ENCODE measurements at places on chromosomes 4 and X. TPM values are rescaled to one million over a fixed set of nuclear protein-coding genes. Genes with fewer than 3 reads are reported as not detected.
A peak's percentile ranks its signal among the peaks of the same experiment; 100 is the strongest.

DNA sequence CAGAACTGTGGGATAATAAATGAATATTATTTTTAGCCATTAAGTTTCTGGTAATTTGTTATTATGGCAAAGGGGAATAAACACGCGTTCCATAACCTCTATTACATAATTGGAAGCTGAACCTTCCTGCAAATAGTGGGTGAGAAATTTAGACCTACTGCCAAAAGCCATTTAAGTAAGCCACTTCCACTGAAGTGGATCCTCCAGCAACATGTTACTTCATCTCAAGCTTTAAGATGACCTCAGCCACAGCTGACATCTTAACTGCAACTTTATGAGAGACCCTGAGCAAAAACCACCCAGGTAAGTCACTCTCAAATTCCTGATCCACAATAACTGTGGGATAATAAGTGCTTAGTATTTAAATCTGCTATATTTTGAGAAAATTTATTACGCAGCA, 1048.6 kb downstream of the FAM133A start:
- DNase-seq, result no peak

DNA sequence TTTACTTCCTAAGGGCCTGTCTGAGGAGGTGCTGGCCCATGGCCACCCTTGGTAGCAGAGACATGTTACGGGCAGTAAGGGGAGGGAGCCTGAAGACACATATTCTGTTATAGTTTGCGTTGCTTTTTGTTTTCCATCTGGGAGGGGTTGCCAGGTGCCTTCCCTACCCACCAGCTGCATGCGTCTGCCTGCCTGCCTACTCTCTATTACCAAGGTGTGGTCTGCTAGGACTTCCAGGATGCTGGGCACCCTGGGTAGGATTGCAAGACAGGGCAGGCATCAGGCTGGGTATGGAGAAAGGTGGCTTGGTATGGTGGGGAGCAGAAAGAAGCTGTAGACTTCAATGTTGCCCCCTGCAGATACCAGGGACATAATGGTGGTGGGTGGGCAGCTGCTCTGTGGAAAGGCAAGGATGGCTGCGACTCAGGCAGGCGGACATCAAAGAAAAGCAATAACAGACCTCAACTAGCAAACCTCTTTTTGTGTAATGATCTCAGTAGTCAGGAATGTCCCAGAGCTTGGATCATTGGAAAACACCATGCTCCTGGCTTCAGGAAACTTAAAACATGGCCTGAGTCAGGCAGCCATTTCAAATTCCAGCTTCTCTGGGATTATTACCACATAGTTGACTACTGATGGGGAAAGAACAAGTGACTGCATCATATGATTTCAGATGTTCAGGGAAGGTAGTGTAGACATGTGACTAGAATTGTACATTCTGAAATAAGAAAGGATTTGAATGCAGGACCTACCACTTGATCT, 67.8 kb downstream of the HOPX start:
- DNase-seq, result no peak

DNA sequence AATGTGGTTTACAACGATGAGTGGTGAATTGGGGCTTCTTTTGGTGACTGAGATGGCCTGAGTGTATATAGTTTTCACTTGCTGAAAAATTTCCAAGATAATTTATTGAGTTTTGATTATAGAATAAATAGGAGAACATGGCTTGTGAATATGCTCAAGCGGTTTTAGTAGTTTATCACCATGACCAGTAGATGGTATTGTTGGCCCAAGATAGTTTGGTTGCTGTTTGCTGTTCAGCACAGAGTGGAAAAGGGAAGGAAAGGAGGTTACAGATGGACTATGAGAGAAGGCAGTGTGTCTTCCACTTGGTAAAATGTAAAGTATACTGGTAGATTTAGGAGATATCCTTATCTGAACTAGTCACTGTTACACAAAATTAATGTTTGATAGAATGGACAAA, 55.8 kb upstream of the POU4F2 start:
- no peak for DNase-seq

DNA sequence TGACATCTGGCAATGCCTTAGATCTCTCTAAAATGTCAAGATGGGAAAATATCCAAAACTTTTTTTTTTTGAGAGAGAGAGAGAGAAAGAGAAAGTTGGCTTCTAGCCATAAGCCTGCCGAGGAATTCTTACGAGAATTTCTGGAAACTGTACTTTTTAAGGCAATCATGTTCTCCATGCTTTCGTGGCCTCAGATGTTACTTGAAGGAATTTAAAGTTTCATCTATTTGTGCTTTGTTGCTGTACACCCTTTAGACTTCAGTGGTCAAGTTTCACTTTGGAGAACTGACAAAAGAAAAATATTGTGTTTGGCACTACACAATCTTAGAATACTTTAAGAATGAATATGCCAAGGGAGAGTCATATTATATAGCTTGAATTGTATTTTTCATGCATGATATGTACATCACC, 53.9 kb downstream of the FAT4 start:
- no peak for DNase-seq

IL3RA gene
- 0.37 TPM for total RNA-seq

GRCh38 chrX:123807835-123808416, 51.9 kb upstream of the XIAP start:
- no peak for DNase-seq

DNA sequence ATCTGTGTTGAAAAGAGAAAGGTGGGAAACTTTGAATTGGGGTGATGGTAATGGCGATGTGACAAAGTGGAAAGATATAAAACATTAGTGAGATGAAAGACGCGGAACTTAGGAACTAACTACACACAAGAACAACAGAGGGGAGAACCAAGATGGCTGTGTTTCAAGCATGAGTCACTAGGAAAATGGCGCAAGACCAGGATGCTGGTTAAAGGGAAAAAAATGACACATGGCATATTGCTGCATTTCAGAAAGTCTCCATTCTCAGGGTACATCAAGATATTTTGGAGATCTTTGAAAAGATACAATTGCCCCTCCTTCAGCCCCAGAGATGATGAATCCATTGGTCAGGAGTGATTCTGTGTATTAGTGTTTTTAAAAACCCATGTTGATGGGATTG, 164.4 kb downstream of the FBXO8 start:
- DNase-seq, result no peak

SLC10A6 gene
- not detected for total RNA-seq

DNA sequence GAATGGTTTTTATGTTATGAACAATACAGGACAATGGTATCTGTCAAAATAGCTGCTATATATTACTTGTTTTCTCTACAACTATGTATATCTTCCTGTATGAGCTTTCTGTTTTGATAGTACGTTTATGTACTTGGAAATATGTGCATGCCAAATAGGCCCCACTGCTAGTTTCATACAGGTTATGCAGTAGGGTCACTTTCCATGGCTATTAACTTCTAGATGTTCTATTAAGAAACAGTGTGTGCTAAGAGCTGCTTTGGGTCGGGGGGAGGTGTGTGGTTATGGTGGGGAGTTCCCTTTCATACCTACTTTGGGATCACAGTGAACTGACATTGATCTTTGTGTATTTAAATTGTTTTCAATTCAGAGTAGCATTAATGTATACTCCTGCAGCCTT, 30.9 kb downstream of the RBPJ start:
- DNase-seq, result no peak

DNA sequence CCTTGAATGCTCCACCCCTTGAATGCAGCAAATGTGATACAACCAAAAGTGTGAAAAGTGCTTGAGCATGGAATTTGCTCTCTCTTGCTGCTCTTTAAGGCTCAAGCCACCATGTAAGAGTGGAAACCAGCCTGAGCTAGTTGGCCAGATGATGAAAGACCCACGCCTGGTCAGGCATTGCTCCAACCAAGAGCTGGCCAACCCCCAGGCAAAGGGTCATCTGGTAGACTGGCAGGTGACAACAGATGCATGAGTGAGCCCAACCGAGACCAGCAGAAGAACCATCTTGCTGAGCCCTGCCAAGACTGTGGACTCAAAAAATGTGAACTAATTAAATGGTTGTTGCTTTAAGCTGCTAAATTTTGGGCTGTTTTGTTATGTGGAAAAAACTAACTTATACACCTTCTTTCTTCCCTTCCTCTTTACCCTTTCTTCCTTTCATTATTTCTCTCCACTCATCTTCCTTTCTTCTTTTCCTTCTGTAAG, 32.7 kb downstream of the ADGRG2 start:
- DNase-seq, result no peak

BRS3 gene
- not detected for total RNA-seq

DNA sequence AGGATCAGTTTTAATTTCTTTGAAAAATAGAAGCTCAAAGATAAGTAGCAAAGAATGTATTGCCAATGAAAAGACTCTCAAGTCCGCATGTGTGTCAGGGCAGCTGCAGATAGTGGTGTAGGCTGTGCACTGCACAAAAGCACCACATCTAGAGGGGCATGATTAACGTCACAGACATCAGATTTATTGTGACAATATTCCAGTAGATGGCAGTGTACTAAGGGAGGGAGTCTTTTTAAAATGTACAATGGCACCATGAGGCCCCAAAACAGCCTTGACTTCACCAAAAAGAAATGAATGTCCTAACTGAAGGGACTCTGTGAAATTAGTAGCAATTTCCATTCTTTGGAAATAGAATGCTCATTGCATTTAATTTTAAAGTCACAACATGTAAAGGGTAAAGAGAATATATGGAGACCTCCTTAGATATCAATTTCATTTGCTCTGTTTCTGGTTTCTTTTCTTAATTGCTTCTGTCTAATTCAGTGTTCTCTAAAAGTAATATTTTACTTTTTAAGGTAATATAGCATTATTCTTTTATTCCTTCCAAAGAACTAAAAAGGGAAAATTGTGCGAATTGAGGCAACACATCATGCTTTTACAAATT, 98.4 kb downstream of the ZNF827 start:
- DNase-seq, result peak; percentile 37

DNA sequence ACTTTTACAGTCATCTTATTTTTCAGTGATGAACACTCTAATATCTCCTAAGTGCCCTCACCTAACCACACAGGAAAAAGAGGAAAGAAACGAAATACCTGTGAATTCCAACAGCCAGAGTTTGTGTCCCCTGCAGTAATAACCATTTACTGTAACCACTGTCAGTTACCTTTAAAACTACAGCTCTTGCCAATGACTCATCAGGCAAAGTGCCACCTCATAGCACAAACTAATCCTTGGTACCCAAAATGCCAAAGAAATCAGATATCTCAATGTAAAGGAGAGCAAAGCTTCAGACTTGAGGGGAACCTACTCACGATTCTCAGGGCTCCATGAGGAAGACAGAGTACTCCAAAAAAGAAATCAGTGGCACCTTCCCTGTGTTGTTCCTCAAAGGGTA, 146.5 kb downstream of the NDST3 start:
- DNase-seq, result no peak

DNA sequence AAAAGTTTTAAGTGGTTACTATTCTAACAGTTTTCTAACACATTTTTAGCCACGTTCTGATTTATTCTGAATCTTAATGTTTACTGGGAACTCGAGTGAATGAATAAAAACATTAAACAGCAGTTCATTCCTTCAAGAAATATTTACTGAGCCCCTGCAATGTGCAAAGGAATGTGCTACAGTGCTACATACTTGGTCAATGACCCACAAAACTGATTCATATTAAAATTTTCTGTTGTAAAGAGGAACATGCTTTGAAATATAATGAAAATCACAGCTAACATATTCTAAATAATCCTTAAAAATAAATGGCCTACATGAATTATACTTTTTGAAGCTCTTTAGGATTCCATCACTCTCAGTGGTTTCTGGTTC, 78.7 kb downstream of the ARAP2 start:
- DNase-seq, result no peak

- DNase-seq, result no peak
These were observed 1467.2 kb downstream of the RPA4 start for GRCh38 chrX:98350940-98351339.

ASB12 gene
- total RNA-seq, result not detected

- DNase-seq, result peak; percentile 44
These were observed 9.2 kb downstream of the NDUFA1 start for GRCh38 chrX:119880552-119881437.

GRCh38 chr4:157514711-157515110, 294.2 kb downstream of the GRIA2 start:
- DNase-seq, result no peak

DNA sequence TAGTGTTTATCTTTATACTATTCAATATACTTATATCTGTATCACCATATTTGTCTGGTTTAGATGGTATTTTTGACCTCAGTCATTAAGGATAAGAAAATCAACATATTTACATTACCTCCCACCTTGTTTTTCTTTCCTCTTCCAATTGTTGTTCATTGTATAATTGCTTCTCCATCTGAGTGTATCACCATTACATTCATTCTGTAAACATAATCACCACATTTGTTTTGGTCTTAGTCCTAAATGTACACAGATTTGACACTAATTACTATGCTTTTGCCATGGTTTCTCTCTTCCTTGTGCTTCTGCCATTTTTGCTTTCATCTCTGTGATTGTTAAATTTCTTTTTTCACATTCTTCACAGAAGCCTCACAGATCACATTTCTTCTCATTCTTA, 12.7 kb downstream of the ARMCX6 start:
- DNase-seq, result no peak

PLS3 gene
- 3.2 TPM for total RNA-seq

SMR3B gene
- total RNA-seq, result not detected

- no peak for DNase-seq
These were observed 62.3 kb upstream of the TLL1 start for GRCh38 chr4:165810726-165811125.

GRCh38 chr4:108342325-108342970, 173.7 kb upstream of the LEF1 start:
- peak; percentile 19 for DNase-seq

GRCh38 chrX:118975831-118976598, 1.6 kb downstream of the LONRF3 start:
- peak; percentile 69 for DNase-seq

DNA sequence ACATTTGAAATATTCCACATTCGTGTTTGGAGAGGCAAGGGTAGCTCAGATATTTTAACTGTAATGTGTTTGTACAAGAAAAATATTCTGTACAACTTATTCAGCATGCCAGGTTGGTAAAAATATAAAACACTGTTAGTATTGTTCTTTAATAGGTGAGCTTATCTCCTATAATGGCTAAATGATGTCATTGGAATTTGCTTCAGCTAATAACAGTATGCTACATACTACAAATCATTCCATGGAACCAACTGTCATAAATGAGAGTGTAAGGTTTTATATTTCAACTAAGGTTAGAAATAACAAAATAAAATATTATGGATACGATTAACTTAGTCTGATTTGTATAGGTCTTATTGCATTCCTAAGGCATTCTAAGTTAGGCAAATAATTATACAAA, 206.6 kb downstream of the ADGRL3 start:
- no peak for DNase-seq

RBM47 gene
- 3.2 TPM for total RNA-seq

SMIM10 gene
- 0.84 TPM for total RNA-seq

DNA sequence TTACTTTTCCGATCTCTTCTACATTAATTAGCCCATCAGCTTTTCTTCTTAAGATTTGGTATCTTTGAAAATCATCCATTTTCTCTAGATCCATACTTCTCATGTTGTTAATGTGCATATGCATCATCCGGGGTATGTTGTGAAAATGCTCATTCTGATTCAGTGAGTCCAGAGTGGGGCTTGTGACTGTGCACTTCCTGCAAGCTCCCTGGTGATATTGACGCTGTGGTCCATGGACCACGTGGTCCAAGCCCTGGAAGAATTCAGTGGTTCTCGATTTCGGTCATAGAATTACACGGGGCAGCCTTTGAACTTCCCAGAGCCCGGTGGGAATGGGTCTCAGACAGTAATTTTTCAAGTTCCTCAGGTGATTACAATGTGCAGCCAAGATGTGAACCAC, 69.8 kb downstream of the ZFX start:
- DNase-seq, result no peak

NXF3 gene
- not detected for total RNA-seq

- peak; percentile 85 for DNase-seq
These were observed 5.9 kb downstream of the TIMM17B start for GRCh38 chrX:48891402-48892288.

GAGE12J gene
- not detected for total RNA-seq

IBSP gene
- total RNA-seq, result not detected

GRCh38 chr4:39353478-39354253, 12.5 kb downstream of the RFC1 start:
- DNase-seq, result peak; percentile 47
